ENCODE measurements at places on chromosomes 1 and 21.

GRCh38 chr1:62487956-62488355 lies 51.1 kb downstream of the USP1 start:
- DNase-seq = no peak

DNA sequence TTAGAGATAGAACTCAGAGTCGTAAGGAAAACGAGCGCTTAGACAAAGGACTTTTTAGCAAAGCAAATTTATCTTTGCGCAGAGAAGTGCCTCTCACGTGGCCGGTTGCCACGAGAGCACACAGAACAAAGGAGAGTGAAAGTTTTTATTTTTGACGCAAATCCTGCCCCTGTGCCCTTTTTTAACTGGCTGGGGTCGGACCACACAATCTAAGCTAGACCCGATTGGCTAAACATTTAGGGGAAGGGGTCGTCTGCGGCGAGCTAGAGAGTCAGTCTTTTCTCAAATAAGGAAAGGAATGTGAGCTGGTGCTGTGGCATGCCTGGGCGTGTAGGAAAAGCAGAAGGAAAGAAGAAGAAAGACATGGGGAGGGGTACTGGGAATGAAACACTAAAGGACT lies 2.4 kb downstream of the KRTAP10-2 start:
- DNase-seq = no peak

GRCh38 chr1:37477198-37477931 lies 3.0 kb downstream of the ZC3H12A start:
- peak; percentile 63 for DNase-seq

- no peak for DNase-seq
Observed at GRCh38 chr1:171142416-171143385, 42.4 kb upstream of the FMO2 start.

GRCh38 chr1:19453741-19454201 lies 31.6 kb downstream of the CAPZB start:
- DNase-seq = peak; percentile 70

GRCh38 chr1:57612833-57613232 lies 189.0 kb upstream of the DAB1 start:
- DNase-seq = no peak
